ENCODE measurements at places on chromosomes 16 and 17. TPM values are rescaled to one million over a fixed set of nuclear protein-coding genes. Genes with fewer than 3 reads are reported as not detected.

Gene TSNAXIP1
- total RNA-seq: 0.33 TPM

Gene CIBAR2
- not detected for total RNA-seq

Gene DPEP3
- not detected for total RNA-seq

Gene UTS2R
- not detected for total RNA-seq

Gene SSH2
- 46.1 TPM for total RNA-seq

Gene PIPOX
- total RNA-seq: 2.8 TPM

Gene HBA2
- not detected for total RNA-seq

Gene RNF112
- total RNA-seq: not detected

Gene ASGR1
- total RNA-seq: 10.3 TPM

Gene CRYM
- total RNA-seq: not detected

Gene CFAP97D1
- total RNA-seq: not detected

Gene FN3KRP
- total RNA-seq: 15.7 TPM

Gene PIRT
- total RNA-seq: not detected

Gene XYLT1
- 0.98 TPM for total RNA-seq

Gene TBC1D24
- 20.3 TPM for total RNA-seq

All from vein endothelial cell (primary cell).